Bronchial epithelial cell (primary cell): ENCODE measurements at places on chromosomes 5 and 9. TPM values are rescaled to one million over a fixed set of nuclear protein-coding genes. Genes with fewer than 3 reads are reported as not detected.

Gene CCNJL
- total RNA-seq, result 4.2 and 4.4 TPM in 2 replicates

Gene C9orf50
- not detected in 2 replicates for total RNA-seq

Gene C1QTNF3
- 0.26 TPM in 2 replicates for total RNA-seq

Gene OR1Q1
- total RNA-seq, result not detected in 2 replicates

Gene CCDC192
- not detected in 2 replicates for total RNA-seq

Gene GNPDA1
- total RNA-seq, result 40.1 and 67.1 TPM in 2 replicates

Gene GAS1
- 1.7 and 2.6 TPM in 2 replicates for total RNA-seq

Gene NR6A1
- total RNA-seq, result 2.9 TPM in 2 replicates

Gene PCDHB2
- 0.26 and 1.1 TPM in 2 replicates for total RNA-seq

Gene SELENOP
- 5.8 and 17.3 TPM in 2 replicates for total RNA-seq

Gene GPR150
- total RNA-seq, result 0.26 TPM in 2 replicates

Gene EIF4E1B
- not detected in 2 replicates for total RNA-seq

Gene SMIM32
- total RNA-seq, result not detected in 2 replicates

Gene CARD9
- total RNA-seq, result 0.51 and 0.53 TPM in 2 replicates

Gene PTPRD
- total RNA-seq, result 2.9 and 10.9 TPM in 2 replicates

Gene C5orf22
- total RNA-seq, result 15.5 and 15.7 TPM in 2 replicates

Gene BASP1
- 78.7 and 80.4 TPM in 2 replicates for total RNA-seq
